ENCODE measurements at places on chromosomes 1 and 21. TPM values are rescaled to one million over a fixed set of nuclear protein-coding genes. Genes with fewer than 3 reads are reported as not detected.

B3GALT5 gene
- not detected for total RNA-seq

RAD54L gene
- 0.65 TPM for total RNA-seq

IPO9 gene
- total RNA-seq = 16.8 TPM

GJA9 gene
- total RNA-seq = not detected

SAMD13 gene
- total RNA-seq = 0.43 TPM

SWT1 gene
- total RNA-seq = 5.7 TPM

PGBD5 gene
- under 0.01 TPM for total RNA-seq

KLHDC8A gene
- total RNA-seq = not detected

TMCO1 gene
- 50.8 TPM for total RNA-seq

CDCA8 gene
- total RNA-seq = 1.5 TPM

All from dermis lymphatic vessel endothelial cell (primary cell).